ENCODE measurements at places on chromosomes 4 and X.

GRCh38 chr4:75644095-75644494, 13.8 kb upstream of the CDKL2 start:
- DNase-seq, result no peak

- no peak for DNase-seq
These were observed 57.6 kb upstream of the RBPJ start for GRCh38 chr4:26263165-26263564.

GRCh38 chr4:130368668-130369067, 1272.7 kb downstream of the C4orf33 start:
- no peak for DNase-seq

- no peak for DNase-seq
These were observed 432.8 kb upstream of the LCORL start for GRCh38 chr4:18454349-18454748.

DNA sequence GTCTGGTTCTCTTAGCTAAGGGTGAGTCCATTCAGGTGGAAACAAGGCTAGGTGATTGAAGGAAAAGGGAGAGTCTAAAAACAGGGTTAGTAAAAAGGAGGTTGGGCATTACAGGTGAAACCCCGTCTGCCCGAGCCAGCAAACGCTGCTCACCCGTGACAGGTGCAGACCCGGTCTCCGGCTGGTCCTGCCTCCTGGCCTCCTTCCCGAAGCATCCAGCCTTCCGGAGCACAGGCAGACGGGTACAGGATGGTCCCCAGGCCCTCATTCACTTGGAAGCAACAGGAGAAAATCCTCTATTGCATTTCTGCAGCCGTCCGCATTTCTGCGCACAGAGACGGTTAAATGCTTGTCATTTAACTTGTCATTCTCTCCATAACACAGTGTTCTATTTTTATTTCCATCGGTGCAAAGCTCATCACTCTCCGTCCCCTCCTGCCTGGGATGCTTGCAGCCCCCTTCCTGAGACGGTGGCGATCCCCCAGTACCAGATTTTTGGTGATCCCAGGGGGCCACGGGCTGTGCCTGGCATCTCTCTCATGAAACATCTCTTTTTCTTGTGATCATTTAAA, 90.8 kb upstream of the PPP2R3B start:
- no peak for DNase-seq

GRCh38 chr4:56723659-56724230, 42.6 kb upstream of the HOPX start:
- no peak for DNase-seq

GRCh38 chr4:77040854-77041725, 34.7 kb downstream of the CCNI start:
- DNase-seq, result no peak

- DNase-seq, result peak; percentile 3
These were observed 18.8 kb downstream of the ATP1B4 start for GRCh38 chrX:120380699-120381098.

- no peak for DNase-seq
These were observed 100.1 kb upstream of the VCX3B start for GRCh38 chrX:8364369-8365141.

DNA sequence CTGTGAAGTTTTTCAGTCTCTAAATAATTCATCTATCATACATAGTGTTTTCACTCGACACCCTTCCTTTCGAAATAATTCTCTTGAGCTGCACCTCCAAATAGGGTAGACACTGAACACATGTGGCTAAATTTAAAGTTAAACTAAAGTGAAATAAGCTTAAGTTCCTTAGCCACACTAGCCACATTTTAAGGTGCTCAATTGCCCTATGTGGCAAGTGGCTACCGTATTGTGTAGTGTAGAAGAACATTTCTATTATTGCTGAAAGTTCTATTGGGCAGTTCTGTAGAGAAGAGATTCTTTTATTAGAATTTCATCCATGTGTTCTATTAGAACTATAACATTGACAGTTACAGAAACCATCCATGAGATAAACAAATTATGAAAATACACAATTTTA, 107.0 kb upstream of the CTSO start:
- no peak for DNase-seq

- DNase-seq, result no peak
These were observed 27.7 kb downstream of the PAK3 start for GRCh38 chrX:111123606-111124179.

GRCh38 chr4:40227284-40227683, 30.5 kb downstream of the RHOH start:
- DNase-seq, result no peak

DNA sequence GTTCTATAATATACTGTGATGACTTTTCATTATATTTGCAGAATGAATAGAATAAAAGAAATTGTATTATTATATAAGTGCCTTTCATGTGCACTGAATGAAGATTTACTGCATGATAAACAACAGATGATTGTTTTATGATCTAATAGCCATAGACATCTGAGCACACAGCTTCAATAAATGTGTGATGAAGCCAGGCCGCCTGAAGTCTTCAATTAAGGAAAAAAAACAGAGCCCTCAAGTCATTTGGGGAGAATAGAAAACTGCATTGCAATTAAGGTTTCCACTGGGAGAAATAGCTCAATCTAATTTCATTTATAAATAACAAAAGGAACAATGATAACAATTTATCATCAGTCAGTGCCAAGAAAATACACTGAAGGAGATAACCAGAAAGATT, 955.2 kb downstream of the FSTL5 start:
- DNase-seq, result no peak

- DNase-seq, result no peak
These were observed 7.8 kb upstream of the HERC3 start for GRCh38 chr4:88584471-88584900.

DNA sequence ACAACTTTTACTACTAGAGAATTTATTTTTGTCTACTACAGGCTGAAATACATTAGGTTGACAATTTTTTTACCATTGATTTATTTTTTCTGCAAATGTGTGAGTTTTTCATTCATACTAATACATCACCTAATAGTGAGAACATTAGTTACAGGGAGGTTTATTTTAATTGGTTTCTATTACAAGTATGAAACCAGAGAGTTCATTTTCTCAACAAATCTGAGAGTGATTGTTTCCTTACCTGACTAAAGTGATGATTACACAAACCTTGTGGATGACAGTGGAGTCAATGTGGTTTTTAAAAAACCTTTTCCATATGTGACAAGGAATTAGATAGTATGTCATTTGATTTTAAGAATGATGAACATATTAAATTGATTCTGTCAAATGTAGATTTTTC, 227.4 kb downstream of the PALLD start:
- no peak for DNase-seq

GRCh38 chr4:11069083-11069482, 359.6 kb downstream of the HS3ST1 start:
- DNase-seq, result no peak

- DNase-seq, result peak; percentile 51
These were observed 6.6 kb upstream of the ENOX2 start for GRCh38 chrX:130909469-130910136.

DNA sequence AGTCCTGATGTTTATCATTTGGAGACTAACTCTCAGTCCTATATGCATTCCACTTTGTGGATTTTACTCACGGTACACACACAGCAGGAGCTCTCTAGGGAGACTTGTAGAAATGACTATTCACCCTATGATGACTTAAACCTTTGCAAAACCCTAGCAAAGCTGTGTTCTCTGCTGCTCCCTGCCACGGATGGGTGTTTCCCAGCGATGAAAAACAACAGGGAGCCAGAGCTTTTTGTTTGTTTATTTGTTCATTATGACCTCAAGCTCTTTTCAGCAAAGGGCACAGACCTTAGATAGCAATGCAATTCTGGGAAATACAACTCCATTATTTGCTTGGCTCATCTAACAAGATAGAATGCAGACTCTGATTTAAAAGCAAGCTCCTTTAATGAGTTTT, 156.6 kb downstream of the GRIA3 start:
- peak; percentile 37 for DNase-seq

DNA sequence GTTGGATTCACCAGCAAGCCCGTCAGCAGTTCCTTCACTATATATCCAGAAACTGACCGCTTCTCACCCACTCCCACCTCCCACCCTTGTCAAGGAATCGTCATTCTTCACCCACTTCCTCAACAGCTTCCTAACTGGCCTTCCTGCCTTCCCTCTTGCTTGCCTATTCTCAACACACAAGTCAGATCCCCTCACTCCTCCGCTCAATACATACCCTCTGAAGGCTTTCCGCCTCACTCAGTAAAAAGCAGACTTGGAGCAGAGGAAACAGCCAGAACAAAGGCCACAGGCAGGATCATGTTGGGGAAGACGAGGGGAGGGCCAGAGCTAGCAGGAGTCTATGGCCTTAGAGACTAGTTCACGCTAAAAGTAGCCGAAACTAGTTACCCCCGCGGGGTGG, 23.7 kb downstream of the RWDD4 start:
- DNase-seq, result no peak

GRCh38 chr4:180926277-180926676, 1316.9 kb upstream of the TENM3 start:
- DNase-seq, result no peak

DNA sequence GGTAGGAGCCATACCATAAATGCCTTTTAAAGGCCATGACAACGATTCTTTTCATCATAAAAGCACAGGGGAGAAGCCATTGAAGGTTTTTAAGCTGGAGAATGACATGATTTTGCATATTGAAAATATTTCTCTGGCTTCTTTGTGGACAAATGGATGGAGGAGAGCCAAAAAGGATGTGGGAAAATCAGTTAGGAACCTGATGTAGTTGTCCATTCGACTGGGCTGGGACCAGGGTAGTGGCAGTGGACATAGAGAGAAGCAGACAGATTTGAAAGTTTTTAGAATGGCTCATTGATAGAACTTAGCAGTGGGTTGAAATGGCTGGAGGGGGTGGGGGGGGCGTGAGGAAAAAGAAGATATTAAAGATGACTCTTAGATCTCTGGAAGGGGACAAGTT, 19.7 kb upstream of the MSN start:
- DNase-seq, result peak; percentile 37

GRCh38 chr4:69907151-69907550, 23.7 kb upstream of the CSN1S1 start:
- DNase-seq, result no peak

DNA sequence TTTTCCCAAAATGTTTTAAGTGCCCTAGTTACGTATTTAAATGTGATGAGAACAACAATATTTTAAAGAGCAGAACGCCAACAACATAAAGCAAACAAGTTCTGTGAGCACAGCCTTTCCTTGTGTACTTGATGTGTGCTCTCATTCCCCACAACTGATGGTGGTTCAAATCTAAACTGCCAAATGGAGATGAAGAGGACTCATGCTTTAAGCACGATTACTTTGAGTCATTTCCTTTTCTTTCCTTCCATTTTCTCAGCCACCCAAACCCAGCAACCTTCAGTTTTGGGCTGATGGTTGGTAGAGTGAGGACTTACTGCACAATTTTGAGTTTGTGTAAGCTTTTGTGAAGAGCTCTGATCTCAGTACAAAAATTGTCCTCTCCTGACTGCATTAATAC, 1.7 kb downstream of the NSD2 start:
- DNase-seq, result peak; percentile 78

DNA sequence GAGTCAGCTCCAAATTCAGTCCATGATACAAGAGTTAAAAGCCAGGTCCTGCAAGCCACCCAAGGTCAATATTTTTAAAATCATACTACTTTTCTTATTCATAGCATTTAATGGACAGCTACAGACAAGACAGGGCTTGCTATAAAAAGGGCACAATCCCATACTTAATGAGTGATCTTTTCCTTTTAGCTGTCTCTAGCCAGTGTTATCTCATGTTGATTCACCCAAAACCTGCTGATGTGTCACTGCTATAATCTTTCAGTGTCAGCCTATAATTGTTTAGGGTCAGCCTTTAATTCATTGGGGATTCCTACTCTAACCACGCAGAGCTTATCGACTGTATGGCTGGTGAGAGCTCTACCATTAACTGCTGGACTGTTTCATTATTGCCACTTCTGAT, 51.2 kb upstream of the HCCS start:
- no peak for DNase-seq

- peak; percentile 89 for DNase-seq
These were observed 57.3 kb upstream of the SLIT2 start for GRCh38 chr4:20194123-20195013.

DNA sequence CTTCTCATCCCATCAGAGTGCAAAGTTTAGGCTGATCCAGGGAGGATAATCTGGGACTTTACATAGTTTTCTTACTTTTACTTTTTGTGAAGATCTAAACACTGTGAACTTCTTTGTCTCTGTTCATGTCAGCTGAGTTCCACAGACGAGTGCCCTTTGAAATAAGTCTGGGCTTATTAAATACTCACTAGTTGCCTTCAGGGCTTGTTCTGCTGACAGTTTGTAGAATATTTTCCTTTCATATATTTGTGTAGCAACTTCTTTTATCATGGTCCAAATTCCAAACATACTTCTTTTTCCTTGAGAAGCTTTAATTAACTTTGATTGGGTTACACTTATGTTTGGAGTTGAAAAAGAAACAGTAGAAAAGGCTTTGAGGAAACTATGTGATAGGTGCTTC, 109.6 kb downstream of the SH2D1A start:
- no peak for DNase-seq

GRCh38 chrX:115639334-115639880, 78.4 kb downstream of the PLS3 start:
- DNase-seq, result no peak

- no peak for DNase-seq
These were observed 461.0 kb upstream of the GALNT7 start for GRCh38 chr4:172707622-172708021.

DNA sequence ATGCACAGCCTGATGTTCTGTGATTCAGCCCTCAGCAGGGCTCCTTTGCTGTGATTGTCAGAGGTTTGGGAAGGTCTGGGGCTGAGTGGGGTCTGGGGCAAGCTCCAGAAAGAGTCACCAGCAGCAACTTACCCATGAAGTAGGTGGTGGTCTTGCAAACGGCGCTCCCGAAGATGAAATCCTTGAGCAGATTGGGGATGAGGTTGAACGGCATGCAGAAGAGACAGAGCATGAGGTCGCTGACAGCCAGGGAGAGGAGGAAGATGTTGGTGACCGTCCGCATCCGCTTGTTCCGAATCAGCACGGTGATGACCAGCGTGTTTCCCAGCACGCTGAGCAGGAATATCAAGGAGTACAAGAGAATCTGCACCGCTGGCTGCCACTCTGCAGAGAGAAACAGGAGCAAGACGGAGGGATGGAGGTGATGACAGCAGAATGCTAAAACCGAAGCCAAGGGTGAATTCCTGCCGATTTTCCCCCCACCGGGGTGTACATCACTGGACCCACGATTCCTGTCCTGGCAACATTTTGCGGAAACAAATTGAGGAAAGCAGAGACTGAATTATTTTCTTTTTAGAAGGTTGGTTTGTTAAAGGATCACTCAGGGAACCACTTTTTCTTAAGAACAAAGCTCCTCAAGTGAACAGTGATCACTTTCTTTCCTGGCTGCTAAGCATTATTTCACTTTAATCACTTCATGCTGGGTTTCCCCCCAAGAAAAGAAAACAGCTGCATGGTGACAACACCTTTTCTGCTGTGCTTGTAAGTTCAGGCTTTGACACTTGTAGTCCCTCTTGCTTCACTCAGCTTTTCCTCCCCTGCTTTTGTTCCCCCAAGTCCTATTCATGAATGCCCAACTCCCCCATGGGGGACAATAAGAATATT, 941 bp downstream of the CCKAR start:
- DNase-seq, result no peak

- no peak for DNase-seq
These were observed 65.5 kb upstream of the TRIM2 start for GRCh38 chr4:153138736-153139135.

- DNase-seq, result no peak
These were observed 55.1 kb downstream of the SPATA18 start for GRCh38 chr4:52106191-52106590.
